Brain microvascular endothelial cell (primary cell): ENCODE measurements at places on chromosomes 1 and 21.
A peak's percentile ranks its signal among the peaks of the same experiment; 100 is the strongest.

GRCh38 chr21:36183144-36183795, 26.6 kb downstream of the DOP1B start:
- no peak for DNase-seq

DNA sequence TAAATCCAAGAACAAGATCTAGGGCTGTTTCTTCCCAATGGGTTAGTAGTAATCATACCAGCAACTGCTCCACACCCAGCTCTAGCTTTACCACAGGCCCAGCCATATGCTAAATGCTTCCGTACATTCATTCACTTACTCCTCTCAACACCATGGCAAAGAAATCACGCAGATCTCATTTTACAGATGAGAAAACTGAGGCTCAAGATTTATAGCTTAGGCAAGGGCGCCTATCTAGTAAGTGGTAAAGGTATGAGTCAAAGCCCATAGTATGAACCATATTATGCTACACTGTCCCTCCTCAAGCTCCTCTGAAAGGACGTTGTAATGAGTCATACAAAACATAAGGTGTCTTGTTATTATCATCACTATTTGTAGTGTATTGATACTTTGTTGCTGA, 82.2 kb downstream of the NIBAN1 start:
- no peak for DNase-seq

DNA sequence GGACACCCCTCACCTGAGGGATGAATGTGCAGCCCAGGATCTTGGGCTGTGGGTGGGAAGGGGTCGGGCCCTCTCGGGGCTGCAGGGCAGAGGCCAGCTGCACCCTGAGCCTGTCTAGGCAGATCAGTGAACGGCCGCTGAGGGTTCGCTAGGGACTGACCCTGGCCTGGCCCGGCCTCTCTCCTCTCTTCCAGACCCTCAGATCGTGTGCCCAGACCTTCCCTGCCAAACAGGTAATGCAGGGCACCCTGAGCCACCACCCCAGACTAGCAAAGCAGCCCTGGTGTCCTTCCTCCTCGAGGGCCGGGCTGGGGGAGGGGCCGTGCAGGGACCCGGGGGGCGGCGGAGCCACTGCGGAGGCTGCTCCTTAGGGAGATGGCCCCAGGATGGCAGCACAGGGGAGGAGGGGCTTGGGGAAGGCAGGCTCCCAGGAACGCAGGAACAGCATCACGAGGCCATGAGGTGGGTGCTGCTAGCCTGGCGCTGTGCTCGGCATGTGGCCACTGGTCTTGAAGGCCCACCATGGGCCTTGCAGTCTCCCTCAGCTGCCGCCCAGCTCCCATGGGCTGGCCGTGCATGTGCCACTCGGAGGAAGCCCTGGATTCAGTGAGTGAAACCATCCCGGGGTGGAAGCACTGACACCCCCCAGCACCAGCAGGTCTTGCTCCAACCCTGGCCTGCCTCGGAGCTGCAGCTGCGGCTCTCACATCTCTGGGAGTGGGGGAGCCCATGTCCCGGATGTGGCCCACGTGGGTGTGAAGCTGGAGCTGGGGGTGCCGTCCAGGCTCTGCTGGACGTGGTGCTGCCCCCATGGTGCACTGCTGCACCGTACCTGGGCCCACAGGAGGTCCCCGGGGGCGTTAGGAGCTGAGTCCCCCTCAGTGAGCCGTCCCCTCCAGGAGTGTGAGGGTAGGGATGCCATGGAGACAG, 28.7 kb downstream of the COL6A2 start:
- no peak for DNase-seq

DNA sequence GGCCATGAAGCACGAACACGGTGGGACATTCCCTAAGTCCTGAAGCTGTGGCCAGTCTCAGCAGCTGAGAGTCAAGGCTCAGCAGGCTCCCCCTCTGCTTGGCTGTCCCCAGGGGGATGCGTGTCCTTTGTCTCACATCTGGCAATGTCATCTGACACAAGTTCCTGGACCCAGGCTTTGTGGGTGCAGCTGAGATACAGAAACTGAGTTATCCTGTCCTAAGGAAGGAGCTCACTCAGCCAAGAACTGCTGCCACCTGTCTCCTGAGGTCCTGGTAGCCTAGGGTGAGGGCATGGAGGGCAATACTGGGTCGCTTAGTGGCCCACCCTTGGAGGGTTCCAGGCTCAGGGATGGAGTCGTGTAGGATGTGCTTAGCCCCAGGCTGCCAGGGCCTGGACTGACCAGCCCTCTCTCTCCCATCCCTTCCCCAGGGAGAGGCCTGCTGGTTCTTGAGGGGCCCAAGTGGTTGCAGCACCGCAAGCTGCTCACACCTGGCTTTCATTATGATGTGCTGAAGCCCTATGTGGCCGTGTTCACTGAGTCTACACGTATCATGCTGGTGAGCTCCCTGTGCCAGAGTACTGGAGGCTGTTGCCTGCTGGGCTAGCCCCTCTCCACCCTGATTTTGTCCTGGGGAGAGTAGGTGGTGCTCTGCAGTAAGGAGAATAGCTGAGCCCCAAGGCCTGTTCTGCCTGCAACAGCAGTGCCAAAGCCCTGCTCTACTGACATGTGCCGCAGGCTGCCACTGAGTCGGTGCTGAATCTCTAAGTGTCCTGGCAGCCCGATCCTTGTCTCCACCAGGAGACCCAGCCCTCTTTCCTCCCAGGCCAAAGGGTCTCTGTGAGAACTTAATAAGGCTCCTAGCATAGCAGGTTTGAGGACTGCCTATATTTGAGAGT, 13.5 kb downstream of the CYP4B1 start:
- no peak for DNase-seq

GRCh38 chr1:156122519-156123355, 8.2 kb downstream of the LMNA start:
- peak; percentile 90 for DNase-seq
